T-helper 17 cell (primary cell): ENCODE measurements at places on chromosomes 2 and 18. TPM values are rescaled to one million over a fixed set of nuclear protein-coding genes. Genes with fewer than 3 reads are reported as not detected.

- no peaks in the 10 kb centered on the region for H3K27me3 ChIP-seq
Observed at GRCh38 chr2:98656800-98657199, 48.4 kb downstream of the UNC50 start.

GRCh38 chr2:70725505-70725904 is 42.5 kb downstream of the ADD2 start:
- DNase-seq = no peak
- peaks cover 18% of the 10 kb centered on the region for H3K27me3 ChIP-seq
- H3K4me3 ChIP-seq = no peak overlapping the region
- no peaks in the 10 kb centered on the region for H3K4me1 ChIP-seq
- no peak overlapping the region for H3K27ac ChIP-seq
- H3K36me3 ChIP-seq = peaks cover 3% of the 10 kb centered on the region

DNA sequence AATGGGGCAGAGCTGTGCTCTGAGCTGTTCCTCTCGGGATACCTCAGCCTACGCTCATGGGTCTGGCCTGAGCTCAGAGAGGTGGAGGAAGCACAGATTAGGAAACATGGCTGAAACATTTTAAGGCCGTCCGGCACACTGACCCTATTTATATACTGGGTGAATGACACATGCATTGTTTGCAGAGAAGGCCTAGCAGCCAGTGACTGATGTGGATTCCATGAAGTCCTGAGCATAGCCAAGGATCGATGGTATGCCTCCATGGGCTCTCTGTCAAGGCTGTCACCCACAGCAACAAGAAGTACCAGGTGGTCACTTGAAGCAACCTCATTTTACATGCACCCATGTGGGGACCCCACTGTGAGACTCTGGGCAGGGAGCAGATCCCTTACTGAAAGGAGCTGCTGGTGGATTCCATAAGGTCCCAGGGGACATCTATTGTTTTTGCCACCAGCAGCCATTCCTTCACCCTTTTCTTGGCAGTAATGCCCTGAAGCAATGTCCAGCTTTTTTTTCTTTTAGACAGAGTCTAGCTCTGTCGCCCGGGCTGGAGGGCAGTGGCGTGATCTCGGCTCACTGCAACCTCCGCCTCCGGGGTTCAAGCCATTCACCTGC is 8.4 kb downstream of the PTMA start:
- no peak overlapping the region for H3K4me3 ChIP-seq
- peaks cover 24% of the 10 kb centered on the region for H3K4me1 ChIP-seq
- H3K36me3 ChIP-seq = peaks cover 6% of the 10 kb centered on the region

SERPINB10 gene
- total RNA-seq = not detected

TMEM163 gene
- total RNA-seq = 1.3 TPM

DNA sequence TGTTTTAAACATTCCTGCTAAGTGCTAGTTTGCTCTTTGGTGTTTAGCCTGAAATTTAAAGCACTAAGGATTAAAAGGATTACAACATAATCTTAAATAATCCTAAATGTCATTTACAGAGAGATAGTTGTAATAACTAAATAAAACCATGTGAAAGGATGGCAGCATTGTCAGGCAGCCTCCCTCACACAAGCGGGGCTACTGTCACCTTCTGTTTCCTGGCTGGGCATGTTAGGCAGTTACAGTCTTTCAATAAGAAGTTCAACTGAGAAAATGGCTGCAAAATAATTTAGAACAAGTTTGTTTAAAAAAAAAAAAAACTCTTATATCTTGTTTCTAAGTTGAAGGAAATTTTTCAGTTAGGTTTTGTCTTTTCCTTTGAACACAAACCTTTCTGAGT is 124.9 kb downstream of the ARHGAP15 start:
- no peaks in the 10 kb centered on the region for H3K27me3 ChIP-seq
- peak; percentile 21 for DNase-seq
- peak overlapping the region; percentile 98 for H3K27ac ChIP-seq
- H3K4me3 ChIP-seq = peak overlapping the region; percentile 76
- H3K4me1 ChIP-seq = peaks cover 30% of the 10 kb centered on the region
- peaks cover 4% of the 10 kb centered on the region for H3K36me3 ChIP-seq

LYPD6 gene
- total RNA-seq = not detected

SH2D6 gene
- total RNA-seq = 0.40 TPM

DNA sequence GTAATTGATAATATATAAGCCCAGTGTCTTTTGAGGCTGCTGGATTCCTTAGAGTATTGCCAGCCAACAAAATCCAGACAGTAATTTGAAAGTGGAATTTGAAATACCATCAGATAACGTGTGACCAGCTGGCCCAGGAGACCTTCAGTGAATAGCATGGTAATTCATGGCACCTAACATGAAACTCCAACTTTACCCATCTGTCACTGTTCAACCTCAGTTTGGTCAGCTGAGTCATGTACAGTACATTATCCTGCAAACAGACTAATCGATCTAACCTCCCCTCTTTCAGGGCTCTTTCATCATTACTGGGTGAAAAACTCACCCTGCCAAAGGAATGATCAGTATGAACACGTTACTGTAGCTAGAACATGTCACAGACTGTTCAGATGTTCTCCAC is 230.6 kb downstream of the DOK6 start:
- no peak for DNase-seq
- no peak overlapping the region for H3K27ac ChIP-seq
- no peak overlapping the region for H3K4me3 ChIP-seq
- no peaks in the 10 kb centered on the region for H3K36me3 ChIP-seq
- H3K4me1 ChIP-seq = peaks cover 3% of the 10 kb centered on the region

SIX3 gene
- not detected for total RNA-seq

DIS3L2 gene
- 55.5 TPM for total RNA-seq

AQP12A gene
- not detected for total RNA-seq

- peaks cover 9% of the 10 kb centered on the region for H3K36me3 ChIP-seq
- peaks cover 10% of the 10 kb centered on the region for H3K27me3 ChIP-seq
- H3K4me3 ChIP-seq = peak overlapping the region; percentile 25
- H3K4me1 ChIP-seq = peaks cover 33% of the 10 kb centered on the region
- DNase-seq = no peak
Observed at GRCh38 chr18:23920054-23920453, 94.5 kb upstream of the TTC39C start.

GRCh38 chr2:4381773-4382172 is 678.4 kb downstream of the DCDC2C start:
- no peaks in the 10 kb centered on the region for H3K36me3 ChIP-seq
- DNase-seq = no peak
- H3K27ac ChIP-seq = no peak overlapping the region
- H3K4me1 ChIP-seq = no peaks in the 10 kb centered on the region

C2orf80 gene
- not detected for total RNA-seq

DNA sequence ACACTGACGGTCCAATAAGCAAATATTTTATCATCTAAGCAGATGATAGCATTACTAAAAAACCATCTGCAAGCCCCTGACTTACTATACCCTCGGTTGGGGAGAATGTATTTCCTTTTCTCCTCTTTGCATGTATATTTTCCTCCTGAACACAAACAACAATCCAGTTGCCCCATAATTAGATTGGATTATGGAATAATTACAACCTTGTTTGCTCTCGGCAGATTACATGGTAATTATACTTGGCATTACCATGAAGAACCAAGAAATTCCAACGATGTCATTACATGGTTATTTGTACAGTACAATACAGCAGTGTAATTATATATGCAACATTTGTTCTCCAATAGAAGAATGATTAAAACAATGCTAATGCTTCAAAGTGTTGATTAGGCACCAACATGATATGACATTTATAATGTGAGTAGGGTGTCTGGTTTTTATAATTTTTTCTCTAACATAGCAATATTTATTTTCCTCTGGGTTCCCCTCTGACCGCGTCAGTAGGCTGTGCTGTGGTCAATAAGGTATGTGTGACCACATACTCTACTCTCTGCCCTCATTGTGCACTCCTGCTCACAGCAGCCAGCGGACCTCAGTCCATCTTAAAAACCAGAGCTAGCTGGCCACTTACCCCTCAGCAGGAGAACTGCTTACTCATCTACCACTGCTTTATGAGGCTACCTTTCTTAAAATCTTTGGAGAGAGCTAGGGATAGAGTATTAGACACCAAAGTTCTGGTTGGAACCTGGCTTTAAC is 176.1 kb downstream of the INSIG2 start:
- no peaks in the 10 kb centered on the region for H3K4me1 ChIP-seq
- H3K27ac ChIP-seq = no peak overlapping the region
- H3K36me3 ChIP-seq = no peaks in the 10 kb centered on the region
- H3K4me3 ChIP-seq = no peak overlapping the region

DNA sequence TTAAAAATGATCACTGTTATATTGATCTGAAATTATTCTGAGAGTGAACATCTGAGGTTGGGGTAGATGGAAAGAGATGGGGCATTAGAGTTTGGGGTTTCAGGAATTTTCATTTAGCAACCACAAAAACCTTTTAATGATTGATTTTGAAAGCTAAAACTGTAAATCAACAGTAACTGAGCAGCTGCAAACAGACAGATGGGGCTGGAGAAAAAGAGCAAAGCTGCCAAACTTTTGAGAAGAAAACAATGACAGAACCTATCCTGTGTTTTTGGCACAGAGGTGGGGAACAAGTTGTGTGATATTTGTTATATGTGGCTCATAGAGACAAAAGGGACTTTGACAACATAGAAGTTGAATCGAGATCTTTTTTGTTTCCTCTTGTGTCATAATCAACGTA is 415.8 kb upstream of the DSEL start:
- no peak overlapping the region for H3K27ac ChIP-seq
- H3K4me3 ChIP-seq = no peak overlapping the region
- no peak for DNase-seq
- no peaks in the 10 kb centered on the region for H3K4me1 ChIP-seq
- no peaks in the 10 kb centered on the region for H3K27me3 ChIP-seq

DNA sequence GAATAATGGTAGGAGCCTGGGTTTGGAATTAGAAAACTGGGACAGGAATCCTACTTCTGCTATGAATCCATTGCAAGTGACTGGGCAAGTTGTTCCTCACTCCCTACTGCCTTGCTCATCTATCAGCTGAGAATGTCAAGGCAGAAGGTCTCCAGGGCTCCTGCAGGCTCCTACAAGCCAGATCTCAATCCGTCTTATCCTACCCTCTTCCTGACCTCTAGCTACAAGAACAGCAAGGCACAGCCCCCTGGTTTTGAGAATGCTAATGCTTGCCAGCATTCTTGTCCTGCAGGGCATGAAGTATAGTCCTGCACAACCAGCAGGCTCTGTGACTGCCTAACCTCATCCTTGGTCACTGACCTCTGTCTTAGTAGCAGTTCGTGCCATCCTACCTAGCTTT is 141.9 kb upstream of the TNP1 start:
- H3K36me3 ChIP-seq = no peaks in the 10 kb centered on the region
- peaks cover 9% of the 10 kb centered on the region for H3K27me3 ChIP-seq
- DNase-seq = no peak
- no peaks in the 10 kb centered on the region for H3K4me1 ChIP-seq

- no peak overlapping the region for H3K4me3 ChIP-seq
- no peaks in the 10 kb centered on the region for H3K27me3 ChIP-seq
- peaks cover 15% of the 10 kb centered on the region for H3K4me1 ChIP-seq
- peaks cover 5% of the 10 kb centered on the region for H3K36me3 ChIP-seq
- H3K27ac ChIP-seq = no peak overlapping the region
- no peak for DNase-seq
Observed at GRCh38 chr2:233165895-233166661, 85.4 kb upstream of the ATG16L1 start.

STK11IP gene
- 35.8 TPM for total RNA-seq

DNA sequence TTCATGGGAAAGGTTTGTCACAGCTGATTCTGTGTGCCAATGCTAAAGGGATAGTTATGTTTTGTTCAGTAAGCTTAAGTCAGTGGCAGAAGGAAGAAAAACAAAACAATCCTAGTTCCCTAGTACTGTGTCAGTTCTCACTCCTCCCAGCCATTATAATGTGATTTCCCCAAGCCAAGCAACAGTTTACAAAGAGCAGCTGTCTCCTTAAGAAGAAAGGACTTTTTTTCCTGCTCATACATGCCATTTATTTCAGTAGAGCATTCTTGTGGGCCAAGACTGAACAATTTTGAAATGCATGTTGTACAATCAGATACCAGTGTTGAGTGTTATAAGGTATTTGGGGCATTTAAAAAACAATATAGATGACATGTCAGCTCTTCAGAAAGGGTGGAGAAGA is 52.1 kb downstream of the NEMP2 start:
- no peak overlapping the region for H3K27ac ChIP-seq
- H3K4me3 ChIP-seq = no peak overlapping the region
- peaks cover 2% of the 10 kb centered on the region for H3K36me3 ChIP-seq
- H3K27me3 ChIP-seq = no peaks in the 10 kb centered on the region

DNA sequence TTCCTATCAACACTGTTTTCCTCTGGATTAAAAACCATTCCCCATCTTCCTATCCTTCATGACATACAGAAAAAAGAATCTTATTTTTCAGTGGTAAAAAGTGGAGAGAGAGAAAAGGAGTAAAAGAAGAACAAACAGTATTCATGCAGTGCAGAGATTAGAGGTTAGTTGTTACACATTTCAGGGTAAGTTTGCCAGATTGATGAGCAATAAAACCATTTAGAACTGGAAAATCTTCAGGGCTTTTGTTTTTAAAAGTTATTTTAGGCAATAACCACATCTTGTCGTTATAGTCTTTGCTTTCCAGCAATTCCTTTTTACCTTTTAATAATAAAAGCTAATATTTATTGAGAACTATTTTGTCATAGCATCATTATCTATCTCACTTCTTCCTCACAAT is 104.5 kb downstream of the GPD2 start:
- no peaks in the 10 kb centered on the region for H3K27me3 ChIP-seq
- H3K4me3 ChIP-seq = no peak overlapping the region
- peaks cover 12% of the 10 kb centered on the region for H3K36me3 ChIP-seq
- peaks cover 10% of the 10 kb centered on the region for H3K4me1 ChIP-seq

MATN3 gene
- total RNA-seq = not detected

GRCh38 chr18:3584897-3585460 is 135.0 kb downstream of the TGIF1 start:
- DNase-seq = no peak
- peaks cover 16% of the 10 kb centered on the region for H3K4me1 ChIP-seq
- H3K27ac ChIP-seq = peak overlapping the region; percentile 21
- H3K4me3 ChIP-seq = no peak overlapping the region

IL1RL2 gene
- total RNA-seq = not detected

DNA sequence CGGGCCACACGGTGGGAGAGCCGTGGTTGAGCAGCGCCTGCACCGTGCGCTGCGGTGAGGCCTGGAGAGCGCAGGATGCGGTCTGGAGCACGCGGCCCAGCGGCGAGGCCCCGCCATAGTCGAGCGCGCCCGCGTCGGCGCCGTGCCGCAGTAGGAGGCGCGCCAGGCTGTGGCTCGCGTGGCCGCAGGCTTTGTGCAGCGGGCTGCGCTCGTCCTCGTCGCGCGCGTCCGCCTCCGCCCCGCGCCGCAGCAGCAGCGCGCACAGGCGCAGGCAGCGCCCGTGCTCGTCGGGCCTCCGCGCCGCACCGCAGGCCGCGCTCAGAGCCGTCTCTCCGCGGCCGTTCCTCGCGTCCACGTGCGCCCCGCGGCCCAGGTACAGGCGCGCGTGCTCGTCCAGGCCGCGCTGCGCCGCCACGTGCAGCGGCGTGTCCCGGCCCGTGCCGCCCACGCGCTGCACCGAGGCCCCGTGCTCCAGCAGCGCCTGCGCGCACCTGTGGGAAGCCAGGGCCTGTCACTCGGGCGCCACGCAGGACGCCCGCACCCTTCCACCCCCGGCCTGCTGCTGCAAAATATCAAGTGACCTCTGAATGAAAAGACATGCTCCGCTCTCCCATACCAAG is 46.3 kb upstream of the GBX2 start:
- H3K36me3 ChIP-seq = peaks cover 3% of the 10 kb centered on the region
- no peak overlapping the region for H3K27ac ChIP-seq
- DNase-seq = no peak
- no peak overlapping the region for H3K4me3 ChIP-seq
- H3K27me3 ChIP-seq = peaks cover 61% of the 10 kb centered on the region
